Neural progenitor cell (in vitro differentiated cells): ENCODE measurements at places on chromosomes 5 and 9.

DNA sequence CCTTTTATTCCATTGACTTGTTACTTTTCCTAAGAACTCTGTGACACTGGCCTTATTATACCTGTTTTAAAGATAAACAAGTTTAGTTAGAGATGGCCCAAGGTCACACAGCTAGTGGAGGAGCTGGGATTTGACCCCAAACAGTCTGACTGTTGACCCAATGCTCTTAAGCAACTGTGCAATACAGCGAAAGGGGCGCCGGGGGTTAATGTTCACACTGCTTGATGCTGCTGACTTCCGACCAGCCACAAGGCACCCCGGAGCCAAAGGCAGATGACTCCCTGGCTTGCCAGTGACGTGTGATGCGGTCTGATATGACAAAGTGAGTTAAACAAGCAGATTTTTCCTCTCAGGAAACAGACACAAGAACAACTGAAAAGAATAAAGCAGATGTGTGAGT lies 23.9 kb downstream of the PIK3R1 start:
- DNase-seq: no peak

DNA sequence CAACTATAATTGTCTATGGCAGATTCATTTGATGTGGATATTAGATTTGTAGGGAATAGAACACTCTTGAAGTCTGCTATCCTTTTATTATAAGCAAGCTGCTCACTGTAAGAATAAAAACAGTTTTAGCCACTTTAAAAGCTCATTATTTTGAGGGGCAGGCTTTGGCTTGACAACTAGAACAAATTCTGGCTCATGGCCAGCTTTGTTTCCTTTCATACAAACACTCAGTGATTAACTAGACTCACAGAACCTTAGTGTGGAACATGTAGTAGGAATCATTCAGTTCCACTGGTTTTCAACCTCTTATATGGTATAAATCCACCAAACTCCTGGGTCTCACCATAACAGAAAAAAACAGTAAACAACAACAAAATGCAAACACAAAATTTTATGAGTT lies 27.4 kb upstream of the CEP120 start:
- DNase-seq: no peak

DNA sequence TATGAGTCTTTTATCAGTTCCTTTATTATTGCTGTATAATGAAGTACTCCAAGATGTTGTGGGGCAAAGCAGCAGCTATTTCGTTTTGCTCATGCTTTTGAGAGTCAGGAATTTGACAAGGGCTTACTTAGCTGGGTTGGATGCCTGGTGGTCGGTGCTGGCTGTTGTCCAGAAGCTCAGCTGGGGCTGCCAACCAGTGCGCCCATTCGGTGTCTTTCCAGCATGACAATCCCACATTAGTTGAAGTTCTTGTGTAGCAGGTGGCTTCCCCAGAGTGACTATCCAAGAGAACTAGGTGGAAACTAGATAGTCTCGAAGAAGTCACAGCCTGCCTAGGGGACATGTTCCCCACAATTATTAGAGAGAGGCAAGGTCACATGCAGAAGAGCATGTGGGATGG lies 3.4 kb upstream of the FLT4 start:
- DNase-seq: no peak

DNA sequence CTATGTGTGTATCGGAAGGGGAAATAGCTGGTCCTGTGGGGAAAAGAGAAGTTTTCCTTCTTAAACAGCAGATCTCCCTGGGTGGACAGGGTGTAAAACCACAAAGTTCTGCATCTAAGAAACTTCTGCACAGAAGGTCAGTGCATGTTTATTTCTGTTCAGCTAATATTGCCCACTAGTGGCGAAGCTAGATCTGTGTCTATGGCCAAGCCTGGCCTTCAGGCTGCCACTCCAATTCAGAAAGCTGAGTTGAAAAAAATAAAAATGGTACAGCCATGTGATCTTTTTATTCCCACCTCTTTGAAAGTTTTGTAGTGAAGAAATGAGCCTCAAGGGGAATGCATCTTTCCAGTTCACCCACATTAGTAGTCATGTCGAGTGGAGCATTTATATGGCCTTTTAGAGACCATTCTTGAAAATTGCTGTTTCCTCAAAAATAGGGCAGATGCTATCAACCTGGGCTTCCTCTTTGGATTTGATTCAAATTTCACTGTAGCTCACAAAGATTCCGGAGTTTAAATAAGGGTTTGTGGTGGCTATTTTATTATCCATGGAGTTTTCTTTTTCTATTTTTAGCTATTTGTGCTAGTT lies 488.0 kb downstream of the PRELID2 start:
- peak; percentile 62 for DNase-seq

DNA sequence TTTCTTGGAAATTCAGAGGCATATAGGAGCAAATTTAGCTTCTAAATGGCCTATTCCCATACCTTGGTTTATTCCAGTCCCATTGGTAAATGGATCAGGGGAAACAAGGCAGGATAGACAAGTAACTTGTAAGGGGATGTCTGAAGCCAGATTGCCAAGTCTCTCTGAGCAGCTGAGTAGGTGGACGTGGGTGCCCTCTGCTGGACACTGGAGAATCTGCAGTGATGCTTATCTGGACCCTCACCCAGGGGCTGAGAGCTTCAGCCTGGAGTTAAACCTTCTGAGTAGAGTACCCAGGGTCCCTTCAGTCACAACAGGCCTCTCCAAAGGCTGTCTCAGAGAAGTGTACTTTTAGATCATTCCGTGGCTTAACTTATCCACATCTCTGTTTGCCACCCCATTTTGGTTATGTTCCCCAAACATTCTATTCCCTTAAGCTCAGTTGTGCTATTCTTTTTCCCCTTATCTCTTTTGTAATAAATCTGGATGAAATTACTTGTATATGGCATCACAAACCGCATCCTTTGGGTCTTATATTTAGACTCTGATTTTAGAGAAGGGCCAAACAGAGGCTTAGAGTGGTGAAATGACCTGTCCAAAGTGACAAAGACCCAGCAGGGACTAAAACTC lies 218.3 kb upstream of the GLRA1 start:
- DNase-seq: peak; percentile 77

GRCh38 chr9:111158363-111158762 lies 120.1 kb upstream of the LPAR1 start:
- DNase-seq: no peak

DNA sequence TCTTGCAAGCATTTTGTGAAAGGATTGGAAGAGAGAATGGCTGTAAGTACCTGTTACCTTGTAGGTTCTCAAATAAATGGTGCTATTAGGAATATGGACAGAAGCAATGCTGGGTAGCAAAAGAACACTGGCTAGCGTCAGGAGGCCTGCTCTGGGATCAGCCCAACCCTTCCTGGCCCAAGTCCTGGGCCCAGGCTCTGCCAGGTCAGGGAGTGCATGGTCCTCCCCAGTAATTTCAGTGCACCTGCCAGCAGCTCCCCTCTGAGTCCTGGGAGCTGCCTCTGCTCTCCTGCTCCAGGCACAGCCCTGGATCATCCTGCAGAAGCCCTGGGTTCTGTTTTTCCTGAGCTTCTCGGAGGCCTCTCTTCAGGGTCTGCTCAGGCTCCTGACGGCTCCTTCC lies 89.5 kb upstream of the ARAP3 start:
- no peak for DNase-seq

DNA sequence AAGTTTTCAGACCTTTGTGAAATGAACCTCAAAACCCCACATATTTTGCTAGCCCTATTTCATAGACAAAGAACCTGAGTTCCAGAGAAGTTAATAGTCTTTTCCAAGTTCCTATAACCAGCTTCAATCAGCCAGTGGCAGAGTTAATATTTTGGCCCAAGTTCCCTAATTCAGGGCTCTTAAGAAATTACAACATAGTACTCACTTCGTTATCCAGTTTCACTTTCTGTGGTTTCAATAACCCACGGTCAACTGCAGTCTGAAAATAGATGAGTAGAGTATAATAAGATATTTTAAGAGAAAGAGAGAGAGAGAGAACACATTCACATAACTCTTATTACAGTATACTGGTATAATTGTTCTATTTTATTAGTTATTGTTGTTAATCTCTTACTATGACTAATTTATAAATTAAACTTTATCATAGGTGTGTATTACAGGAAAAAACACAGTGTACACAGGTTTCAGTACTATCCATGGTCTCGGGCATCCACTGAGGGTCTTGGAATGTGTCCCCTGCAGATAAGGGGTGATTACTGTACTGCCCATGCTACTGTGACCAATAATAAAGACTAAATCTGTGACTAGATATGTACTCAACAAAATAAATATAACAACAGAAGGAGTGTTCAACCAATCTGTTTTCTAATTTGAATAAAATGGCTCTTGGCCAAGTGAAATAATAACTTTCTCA lies 9.3 kb upstream of the MYOT start:
- no peak for DNase-seq

GRCh38 chr5:60996368-60996767 lies 51.4 kb downstream of the NDUFAF2 start:
- DNase-seq: no peak

GRCh38 chr9:116103976-116104820 lies 49.4 kb upstream of the PAPPA start:
- no peak for DNase-seq

- no peak for DNase-seq
Observed at GRCh38 chr5:64295101-64295500, 129.5 kb downstream of the RNF180 start.

DNA sequence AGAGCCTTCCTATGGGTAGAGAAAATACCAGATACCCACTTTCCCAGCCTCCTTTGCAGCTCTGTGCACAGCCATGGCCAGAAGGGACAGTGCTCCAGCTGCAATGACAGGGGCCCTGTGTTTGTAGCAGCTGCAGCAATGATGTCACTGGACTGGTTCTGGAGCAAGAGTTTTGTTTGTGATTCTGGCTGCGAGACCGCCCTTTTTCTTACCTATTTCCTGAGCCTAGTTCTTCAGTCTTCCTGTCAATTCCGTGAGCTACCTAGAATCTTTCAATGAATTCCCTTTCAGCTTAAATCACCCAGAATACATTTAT lies 10.0 kb upstream of the BOD1 start:
- no peak for DNase-seq

DNA sequence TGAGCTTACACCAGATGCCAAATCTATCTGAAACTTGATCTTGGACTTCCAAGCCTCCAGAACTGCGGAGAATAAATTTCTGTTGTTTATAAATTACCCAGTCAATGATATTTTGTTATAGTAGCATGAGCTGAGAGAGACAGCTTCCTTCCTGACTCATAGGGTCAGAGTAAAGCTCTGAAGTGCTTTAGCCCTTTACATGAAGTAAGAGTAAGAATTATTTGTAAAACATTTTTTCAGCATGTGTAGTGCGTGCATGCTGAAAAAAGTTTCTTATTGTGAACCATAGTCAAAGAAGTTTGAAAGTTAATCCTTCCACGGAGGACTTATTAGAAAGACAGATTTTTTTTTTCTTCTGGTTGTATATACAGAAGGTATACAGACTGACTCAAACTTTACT lies 172.4 kb downstream of the DMRT2 start:
- DNase-seq: no peak
